ENCODE measurements at places on chromosomes 6 and 20. TPM values are rescaled to one million over a fixed set of nuclear protein-coding genes. Genes with fewer than 3 reads are reported as not detected.

GRCh38 chr6:129641344-129641743 is 68.6 kb downstream of the ARHGAP18 start:
- DNase-seq = no peak

DNA sequence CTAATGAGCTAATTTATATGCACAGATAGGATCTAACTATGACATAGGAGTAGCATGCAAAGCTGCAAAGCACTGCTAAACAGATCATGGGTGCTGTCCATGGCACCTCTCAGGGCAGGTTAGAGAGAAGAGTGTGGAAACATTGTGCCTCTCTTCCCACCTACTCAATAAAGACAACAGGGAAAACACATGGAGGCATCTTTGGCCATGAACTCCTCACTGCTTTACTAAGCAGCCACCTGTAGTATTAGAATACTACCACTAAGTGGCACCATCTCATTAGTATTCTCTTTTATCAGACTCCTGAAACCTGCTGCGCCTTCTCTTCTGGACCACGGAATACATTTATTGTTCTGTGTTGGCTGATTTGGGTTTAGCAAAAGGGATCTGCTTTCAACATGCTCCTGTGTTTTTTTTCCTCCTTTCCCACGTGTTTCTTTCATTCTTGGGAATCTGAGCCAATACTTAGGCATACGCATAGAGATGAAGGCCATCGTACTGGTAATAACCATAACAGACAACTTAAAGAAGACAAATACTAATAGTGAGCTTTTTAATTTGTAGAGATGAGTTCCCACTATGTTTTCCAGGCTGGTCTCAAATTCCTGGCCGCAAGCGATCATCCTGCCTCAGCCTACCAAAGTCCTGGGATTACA is 9.4 kb upstream of the HDDC2 start:
- no peak for DNase-seq

GRCh38 chr20:62358171-62359042 is 8.7 kb downstream of the LAMA5 start:
- DNase-seq = no peak

DNA sequence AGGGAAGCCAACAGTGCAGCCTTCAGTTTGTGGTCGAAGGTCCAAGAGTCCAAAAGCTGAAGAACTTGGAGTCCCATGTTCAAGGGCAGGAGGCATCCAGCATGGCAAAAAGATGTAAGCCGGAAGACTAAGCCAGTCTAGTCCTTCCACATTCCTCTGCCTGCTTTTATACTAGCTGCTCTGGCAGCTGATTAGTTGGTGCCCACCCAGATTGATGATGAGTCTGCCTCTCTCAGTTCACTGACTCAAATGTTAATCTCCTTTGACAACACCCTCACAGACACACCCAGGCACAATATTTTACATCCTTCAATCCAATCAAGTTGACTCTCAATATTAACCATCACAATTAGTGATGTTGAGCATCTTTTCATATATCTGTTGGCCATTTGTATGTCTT is 23.1 kb upstream of the PHIP start:
- no peak for DNase-seq

GRCh38 chr20:63087872-63088680 is 81.3 kb upstream of the BHLHE23 start:
- no peak for DNase-seq

- DNase-seq = no peak
Observed at GRCh38 chr6:140153703-140154102, 779.3 kb upstream of the CITED2 start.

GRCh38 chr20:56234110-56234509 is 14.4 kb upstream of the MC3R start:
- no peak for DNase-seq

GRCh38 chr6:143414769-143415168 is 35.7 kb downstream of the ADAT2 start:
- no peak for DNase-seq

DNA sequence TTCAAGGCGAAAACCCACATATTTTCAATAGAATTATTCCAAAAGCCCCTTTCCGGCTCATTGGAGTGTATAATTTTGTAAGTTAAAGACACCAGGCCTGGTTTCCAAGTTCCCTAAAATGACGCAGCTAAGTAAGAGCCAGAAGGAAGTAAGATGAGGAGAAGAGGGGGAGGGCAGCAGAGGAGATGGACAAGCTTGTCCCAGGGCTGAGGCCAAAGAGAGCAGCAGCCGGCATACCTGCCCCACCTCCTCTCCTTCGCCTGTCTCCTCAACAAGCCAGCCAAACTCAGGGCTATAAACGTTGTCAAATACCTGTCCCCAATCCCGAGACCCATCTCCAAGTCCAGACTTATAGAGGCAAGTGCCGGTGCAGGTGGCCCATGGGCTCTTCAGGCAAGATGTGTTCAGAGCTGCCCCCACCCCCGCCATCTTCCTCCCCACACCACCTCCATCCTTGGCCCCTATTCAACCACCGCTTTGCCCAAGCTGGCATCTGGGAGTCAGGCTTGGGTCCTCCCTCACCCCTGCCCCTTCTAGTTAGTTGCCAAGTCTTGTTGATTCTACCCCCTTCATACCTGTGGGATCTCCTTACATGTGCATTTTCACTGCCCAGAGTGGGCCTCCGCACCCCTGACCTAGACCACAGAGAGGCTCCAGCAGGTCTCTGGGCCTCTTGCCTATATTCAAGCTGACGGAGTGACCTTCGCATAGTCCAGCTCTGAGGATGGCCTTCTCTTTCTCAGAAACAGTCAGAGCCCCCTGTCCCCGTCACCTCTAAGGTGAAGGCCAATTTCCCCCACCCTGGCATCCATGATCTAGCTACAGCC is 75.7 kb upstream of the SIRPA start:
- DNase-seq = no peak

DNA sequence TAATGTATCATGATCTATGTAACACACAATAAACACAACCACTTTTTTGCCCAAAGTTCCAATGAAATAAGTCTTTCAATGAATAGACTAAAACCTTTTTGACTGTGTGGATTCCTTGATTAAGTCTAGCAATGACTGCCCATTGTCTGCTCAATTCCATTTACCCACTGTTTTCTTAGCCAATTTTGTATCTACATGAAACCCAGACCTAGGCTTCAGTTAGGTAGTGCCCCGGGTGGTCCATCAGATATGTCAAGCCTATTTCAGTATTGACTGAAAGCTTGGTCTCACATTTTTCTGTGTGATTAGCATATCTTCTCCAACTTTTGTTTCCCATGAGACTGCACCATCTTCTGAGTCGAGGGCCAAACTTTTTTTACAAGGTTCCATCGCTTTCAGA is 615.0 kb downstream of the C6orf118 start:
- no peak for DNase-seq

DNA sequence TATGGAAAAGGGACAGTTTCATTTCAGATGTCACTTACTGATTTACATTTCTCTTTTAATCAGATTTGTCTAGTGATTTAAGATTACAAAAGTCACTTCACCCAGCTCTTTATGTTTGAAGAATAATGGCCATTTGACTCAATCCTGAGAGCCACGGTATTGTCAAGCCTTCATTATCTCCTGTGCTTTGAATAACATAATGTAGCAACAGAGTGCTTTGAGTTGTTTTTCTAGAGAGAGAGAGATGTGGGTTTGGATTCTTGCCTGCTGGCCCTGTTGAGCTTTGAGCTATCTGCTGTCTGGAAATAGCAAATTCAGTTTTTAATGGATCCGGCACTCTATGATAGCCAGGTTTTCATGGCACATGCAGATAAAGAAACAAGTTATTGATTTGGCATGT is 478.4 kb upstream of the SOX4 start:
- no peak for DNase-seq

DNA sequence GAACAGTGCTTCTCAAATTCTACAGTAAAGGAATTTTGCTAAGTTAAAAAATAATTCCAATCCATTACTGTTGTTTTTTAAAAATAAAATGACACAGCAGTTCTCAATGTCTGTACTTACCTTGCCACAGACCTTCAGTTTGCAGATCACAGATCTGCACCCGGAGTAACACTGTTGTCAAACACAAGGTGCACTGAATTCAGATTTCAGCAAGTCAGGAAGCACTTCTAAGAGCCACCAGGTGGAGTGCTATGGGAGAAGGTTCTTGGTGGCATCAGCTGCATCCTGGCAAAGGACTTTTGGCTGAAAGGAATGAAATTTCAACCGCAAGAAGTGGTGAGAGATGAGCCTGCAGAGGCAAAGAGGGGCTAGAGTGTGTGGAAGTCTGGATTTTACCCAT is 17.4 kb downstream of the RSPH4A start:
- no peak for DNase-seq

GRCh38 chr6:74269600-74269858 is 573.5 kb downstream of the CD109 start:
- DNase-seq = no peak

- DNase-seq = no peak
Observed at GRCh38 chr6:148677594-148678476, 69.0 kb upstream of the UST start.

GRCh38 chr6:50457351-50457750 is 256.0 kb upstream of the TFAP2D start:
- DNase-seq = no peak

GRCh38 chr6:124772733-124773319 is 189.4 kb upstream of the RNF217 start:
- no peak for DNase-seq

DNA sequence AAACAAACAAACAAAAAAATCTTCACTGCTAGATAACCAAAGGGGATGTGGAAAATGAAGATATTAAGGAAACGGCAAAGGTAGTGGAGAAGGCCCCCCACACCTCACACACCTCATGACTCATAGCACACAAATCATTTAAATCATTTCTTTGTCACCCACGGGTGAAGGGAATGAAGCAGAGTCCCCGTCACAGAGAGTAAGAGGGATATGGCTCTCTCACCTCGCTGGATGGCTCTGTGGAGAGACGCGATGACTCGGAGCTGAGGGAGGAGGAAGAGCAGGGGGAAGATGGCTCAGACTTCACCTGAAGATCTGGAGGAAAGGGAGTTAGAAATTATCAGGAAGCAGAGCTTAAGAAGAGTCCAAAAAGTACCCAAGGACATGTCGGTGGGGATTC is 1.2 kb downstream of the ATF6B start:
- no peak for DNase-seq

- no peak for DNase-seq
Observed at GRCh38 chr6:71239694-71240093, 48.9 kb upstream of the OGFRL1 start.

- no peak for DNase-seq
Observed at GRCh38 chr20:24309596-24309995, 159.8 kb upstream of the SYNDIG1 start.

DNA sequence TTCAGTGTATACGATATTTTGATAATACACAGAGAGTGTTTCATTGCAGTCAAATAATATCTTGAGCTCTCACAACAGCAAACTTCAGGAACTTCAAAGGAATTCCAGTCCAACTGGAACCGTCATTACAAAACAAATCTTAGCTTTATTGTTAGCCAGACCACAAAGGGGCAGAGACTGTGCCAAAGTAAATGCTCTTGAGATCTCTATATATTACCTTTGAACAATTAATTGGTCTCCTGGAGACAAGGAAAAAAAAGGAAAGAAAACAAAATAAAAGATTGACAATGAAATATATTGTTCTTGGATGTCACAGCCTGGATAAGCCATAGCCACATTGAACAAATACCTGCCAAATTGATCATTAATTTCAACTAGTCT is 70.0 kb downstream of the FOXC1 start:
- no peak for DNase-seq

DNA sequence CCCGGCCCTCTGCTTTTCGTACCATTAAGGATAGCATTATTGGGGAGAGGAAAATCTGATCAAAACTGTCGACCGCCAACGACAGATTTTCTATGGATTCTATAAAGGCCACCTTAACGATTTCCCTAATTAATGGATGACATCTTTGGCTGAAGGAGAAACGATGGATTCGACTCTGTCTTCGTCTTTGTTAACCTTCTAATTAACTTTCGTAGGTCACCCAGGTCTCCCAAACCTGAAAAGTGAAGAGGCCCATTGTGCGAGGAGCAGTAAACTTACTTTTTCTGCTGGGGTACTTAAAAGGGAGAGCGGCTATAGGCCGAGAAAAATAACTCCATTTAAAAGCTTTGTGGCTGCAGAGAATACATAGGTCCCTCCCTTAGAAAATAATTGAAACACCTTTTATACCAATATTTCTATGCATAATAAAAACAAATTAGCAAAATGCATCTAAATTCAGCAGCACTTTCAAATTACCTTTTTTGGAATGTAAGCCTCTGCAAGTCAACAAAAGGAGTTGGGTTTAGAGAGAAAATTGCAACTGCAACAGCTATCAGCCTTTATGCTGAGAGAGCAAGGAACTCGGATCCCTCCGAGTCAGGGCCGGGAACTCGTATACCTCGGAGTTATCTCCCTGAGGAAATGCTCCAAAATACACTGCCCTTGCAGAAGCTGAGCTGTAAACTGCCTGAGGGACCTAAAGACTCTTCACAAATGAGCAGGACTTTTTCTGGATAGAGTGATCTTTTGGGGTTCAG is 31.4 kb upstream of the NR2E1 start:
- DNase-seq = no peak

DNA sequence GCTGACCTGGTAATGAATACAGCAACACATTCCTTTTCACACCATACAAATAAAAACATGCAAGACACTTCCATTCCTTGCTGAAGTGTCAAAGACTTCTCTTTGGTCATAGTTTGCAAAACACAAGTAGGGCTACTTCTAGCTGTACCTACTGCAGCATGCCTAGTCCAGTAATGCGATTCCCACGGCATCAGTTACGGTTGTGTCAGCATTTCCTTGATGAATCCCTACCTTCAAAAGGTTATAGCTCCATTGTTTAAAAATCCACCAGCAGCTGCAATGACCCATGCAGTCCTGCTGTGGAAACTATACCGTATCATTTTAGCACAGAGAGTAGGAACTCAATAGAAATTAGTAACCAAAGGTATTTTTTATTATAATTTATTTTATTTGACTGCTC is 1371.5 kb downstream of the EPHA7 start:
- DNase-seq = no peak

DNA sequence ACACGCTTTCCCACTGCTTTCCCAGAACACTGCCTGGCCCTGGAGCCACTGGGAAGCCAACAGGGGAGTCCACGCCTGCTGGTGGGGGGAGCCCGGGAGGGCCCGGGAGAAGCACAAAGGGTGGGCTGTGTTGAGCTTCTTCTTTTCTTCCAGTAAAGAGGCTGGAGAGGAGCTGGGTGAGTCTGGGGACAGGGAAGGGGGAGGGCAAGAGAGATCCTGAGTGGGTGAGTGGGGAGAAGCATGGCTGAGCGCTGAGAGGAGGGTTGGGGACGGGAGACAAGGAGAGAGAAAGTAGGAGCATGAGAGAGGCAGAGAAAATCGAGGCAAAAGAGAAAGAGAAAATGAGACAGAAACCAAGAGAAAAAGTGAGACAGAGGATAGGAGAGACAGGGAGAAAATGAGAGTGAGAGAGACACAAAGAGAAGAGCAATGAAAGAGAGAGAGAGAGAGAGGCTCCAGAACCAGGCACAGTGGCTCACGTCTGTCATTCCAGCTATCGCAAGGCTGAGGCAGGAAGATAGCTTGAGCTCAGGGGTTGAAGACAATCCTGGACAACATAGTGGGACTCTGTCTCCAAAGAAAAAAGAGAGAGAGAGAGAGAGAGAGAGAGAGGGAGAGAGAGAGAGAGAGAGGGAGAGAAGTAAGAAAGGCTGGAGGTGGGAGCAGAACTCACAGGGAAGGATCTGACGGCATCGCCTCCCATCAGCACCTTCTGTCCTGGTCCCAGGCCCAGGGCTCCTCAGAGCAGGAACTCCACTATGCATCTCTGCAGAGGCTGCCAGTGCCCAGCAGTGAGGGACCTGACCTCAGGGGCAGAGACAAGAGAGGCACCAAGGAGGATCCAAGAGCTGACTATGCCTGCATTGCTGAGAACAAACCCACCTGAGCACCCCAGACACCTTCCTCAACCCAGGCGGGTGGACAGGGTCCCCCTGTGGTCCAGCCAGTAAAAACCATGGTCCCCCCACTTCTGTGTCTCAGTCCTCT is 2.0 kb downstream of the LST1 start:
- DNase-seq = no peak

Gene COL10A1
- not detected for total RNA-seq

Gene PROKR2
- total RNA-seq = not detected

Gene KIAA1755
- total RNA-seq = not detected

All from CD8-positive, alpha-beta T cell (primary cell).